Hindlimb muscle (tissue), 1 donor: ENCODE measurements at places on chromosomes 5 and 9.

DNA sequence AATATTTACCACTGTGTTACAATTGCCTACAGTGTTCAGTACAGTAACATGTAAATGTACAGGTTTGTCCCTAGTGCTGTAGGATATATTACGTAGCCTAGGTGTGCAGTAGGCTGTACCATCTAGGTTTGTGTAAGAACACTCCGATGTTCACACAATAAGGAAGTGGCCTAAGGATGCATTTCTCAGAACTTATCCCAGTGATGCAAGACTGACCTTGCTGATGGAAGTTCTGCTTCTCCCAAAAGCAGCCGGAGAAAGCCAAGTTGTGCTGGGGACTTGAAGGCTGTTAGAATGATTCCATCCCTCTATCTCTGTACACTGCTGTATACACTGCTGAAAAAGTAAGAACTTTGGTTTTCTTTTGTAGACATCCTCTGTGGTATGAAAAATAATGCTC lies 21.6 kb downstream of the NEUROG1 start:
- no peak for DNase-seq

- no peak for DNase-seq
Observed at GRCh38 chr9:86649913-86650312, 295.7 kb upstream of the TUT7 start.

GRCh38 chr9:89619424-89620138 lies 14.8 kb downstream of the GADD45G start:
- DNase-seq: no peak

DNA sequence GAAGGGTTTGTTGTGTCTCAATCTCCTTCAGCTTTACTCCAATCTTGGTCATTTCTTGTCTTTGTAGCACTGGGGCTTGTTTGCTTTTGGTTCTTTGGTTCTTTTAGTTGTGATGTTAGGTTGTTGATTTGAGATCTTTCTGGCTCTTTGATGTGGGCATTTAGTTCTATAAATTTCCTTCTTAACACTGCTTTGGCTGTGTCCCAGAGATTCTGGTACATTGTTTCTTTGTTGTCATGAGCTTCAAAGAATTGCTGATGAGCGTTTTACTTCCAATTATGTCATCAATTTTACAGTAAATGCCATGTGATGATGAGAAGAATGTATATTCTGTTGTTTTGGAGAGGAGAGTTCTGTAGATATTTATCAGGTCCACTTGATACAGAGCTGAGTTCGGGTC lies 353.3 kb downstream of the MAN2A1 start:
- DNase-seq: no peak

DNA sequence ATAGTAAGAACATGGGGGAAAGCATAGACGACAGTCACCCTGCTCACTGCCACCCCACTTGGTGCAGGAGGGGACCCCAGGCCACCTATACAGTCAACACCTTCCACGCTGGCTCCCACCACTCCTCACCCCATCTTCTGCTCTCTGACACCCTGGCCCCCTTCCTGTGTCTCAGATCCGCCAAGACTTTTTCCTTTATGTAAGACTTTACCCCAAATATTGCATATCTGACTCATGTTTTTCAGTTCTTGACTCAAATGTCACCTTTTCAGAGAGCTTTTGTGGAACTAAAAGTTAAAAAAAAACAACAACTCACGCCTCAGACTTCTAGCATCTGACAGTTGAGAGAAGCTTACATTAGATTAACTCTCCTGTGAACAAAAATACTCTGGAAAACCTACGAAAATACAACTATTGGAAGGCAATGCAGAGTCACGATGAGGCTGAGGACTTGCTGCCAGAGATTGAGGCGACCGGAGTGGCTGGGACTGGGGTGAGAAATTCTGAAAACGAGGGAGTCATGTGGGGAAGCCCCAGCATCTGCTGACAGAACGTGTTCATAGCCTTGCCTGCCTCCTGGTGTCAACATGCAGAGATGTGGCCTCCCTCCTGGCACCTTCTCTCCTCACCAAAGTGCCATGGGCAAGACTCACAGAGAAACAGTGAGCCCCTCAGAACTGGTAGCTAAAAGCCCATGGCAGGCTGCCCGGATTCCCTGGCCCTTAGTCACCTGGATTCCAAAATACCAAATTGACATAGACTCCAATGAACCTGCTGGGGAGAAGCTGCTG lies 22.4 kb upstream of the FCN2 start:
- DNase-seq: no peak

DNA sequence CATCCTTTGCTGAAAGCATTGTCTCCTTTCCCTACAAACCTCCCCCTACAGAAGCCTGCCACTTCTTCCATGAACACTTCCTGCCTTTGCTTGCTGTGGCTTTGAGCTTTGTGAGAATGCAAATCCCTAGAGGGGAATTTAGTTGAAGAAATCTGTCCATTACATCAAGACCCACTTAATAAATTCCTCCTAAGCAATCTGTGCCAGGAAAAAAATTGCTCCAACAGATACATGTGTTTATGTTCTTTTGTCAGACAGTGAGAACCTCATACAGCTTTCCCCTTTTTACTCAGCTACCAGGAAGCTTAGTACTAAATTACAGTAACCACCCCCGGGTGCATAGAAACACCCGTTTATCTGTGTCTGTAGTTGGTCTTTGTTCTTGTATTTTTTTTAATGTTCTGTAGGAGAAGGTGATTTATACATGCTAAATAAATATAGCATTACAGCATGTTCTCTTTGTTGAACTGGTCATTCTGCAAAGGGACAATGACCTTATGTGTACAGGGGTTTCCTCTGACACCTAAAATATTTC lies 43.9 kb downstream of the SH3TC2 start:
- peak; percentile 42 for DNase-seq

GRCh38 chr5:56552612-56553268 lies 262.6 kb upstream of the MAP3K1 start:
- DNase-seq: no peak

GRCh38 chr5:13944560-13945199 lies at the start of gene DNAH5:
TSS of gene DNAH5 (minus strand) at chr5:13944688. CDS start at chr5:13944438, 250 bp downstream.
- DNase-seq: no peak

GRCh38 chr5:66810848-66811261 lies 214.7 kb downstream of the MAST4 start:
- DNase-seq: no peak

GRCh38 chr5:17314907-17315471 lies 97.6 kb downstream of the BASP1 start:
- DNase-seq: no peak

- DNase-seq: peak; percentile 16
Observed at GRCh38 chr9:114898741-114899140, 31.6 kb downstream of the TNFSF8 start.

DNA sequence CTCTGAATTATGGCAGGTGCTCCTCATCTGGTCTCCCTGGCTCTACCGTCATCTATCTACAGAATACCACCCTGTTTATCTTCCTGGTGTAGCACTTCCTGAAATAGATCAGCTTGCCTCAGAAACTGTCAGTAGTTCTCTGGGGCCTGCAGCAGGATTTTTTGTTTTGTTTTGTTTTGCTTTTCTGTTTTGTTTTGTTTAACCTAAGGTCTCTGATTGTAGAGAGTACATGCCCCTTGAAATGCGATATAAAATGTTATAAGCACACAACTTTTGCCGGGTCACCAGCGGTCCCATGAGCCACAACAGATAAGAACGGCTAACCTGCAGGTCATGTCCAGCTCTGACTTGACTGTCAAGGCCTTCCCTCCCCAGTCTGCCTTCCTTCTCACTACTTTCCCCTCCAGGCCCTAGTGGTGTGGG lies 26.6 kb upstream of the CREBRF start:
- DNase-seq: no peak

DNA sequence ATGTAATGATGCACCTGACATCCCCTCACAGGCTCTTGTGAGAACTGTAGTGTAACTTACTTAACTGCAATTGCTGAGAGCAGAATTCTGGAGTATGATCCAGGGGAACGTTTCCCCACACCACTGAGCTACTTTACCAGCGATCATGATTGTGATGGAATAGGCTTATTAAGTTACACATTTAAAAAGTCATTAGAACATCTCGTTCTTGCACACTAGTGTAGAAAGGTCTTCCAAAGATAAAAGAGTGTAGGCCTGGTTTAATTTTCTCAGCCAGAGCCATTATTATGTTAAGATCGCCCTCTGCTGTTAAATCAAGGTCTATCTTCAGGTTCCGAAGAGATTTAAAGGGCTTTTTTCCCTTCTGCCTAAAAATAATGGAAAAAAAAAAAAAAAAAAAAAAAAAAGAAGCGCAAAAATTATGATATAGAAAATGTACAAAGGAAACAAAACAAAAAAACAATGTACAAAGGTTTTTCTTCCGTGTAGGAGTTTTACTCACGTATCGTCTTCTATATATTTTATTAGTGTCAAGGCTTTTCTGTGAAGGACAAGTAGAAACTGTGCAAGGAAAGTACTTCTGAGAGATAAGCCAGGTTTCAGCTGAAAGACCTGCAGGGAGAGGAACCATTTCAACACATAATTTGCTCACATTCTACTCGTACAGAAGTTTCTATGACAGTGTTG lies 18.6 kb upstream of the MOB3B start:
- no peak for DNase-seq

GRCh38 chr9:110217656-110218099 lies 9.7 kb upstream of the C9orf152 start:
- DNase-seq: no peak

DNA sequence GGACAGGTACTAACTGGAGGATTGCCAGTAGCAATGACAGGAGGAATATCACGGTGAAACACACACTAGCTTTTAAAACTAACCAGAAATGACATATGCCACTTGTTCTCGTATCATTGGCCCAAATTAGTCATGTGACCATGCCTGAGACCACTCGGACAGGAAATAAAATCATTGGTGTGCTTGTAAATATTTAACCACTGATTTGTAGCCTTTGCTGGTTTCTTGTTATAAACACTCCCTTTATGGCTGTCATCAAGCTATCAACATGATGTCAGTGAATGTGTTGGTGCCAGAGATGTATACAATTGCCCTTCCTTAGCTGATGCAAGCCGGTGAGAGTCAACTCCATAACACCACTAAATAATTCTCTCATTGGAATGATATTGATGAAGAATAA lies 123.7 kb upstream of the ANKH start:
- DNase-seq: no peak
